ENCODE measurements at places on chromosomes 7 and 10.

DNA sequence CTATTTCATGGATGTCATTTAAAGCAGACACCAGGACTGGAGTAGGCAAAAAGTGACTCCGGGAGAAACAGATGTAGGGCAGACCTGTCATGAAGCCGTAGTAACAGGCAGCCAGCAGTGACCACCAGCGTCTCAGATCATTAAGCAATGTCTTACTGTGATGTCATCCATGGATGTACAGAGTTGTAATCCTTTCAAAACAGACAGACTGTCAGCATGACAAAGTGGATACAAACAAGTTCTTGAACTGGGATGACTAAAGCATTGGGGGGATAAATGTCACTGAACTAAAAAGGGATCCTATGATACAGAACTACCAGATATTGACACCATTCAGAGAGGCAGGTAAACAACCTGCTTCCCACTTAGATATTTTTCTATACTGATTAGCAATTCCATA, 675.5 kb downstream of the PARD3 start:
- DNase-seq = no peak

DNA sequence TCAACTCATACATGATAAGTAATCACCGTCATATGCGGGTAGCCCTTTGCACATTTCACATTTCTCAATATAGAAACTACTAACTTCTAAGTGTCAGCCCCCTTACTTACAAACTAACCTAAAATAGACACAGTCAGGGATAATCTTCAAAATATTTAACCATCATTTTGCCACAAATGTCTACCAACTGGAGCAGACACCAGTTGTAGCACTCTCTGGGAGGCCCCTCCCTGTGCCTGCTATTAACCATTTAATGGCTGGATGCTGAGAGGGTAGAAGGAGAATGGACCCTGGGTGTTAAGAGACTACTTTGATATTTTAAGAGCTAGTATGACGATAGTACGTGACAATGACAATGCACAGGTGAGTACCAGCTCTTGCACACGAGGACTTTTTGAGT, 116.4 kb downstream of the SORBS1 start:
- DNase-seq = no peak

DNA sequence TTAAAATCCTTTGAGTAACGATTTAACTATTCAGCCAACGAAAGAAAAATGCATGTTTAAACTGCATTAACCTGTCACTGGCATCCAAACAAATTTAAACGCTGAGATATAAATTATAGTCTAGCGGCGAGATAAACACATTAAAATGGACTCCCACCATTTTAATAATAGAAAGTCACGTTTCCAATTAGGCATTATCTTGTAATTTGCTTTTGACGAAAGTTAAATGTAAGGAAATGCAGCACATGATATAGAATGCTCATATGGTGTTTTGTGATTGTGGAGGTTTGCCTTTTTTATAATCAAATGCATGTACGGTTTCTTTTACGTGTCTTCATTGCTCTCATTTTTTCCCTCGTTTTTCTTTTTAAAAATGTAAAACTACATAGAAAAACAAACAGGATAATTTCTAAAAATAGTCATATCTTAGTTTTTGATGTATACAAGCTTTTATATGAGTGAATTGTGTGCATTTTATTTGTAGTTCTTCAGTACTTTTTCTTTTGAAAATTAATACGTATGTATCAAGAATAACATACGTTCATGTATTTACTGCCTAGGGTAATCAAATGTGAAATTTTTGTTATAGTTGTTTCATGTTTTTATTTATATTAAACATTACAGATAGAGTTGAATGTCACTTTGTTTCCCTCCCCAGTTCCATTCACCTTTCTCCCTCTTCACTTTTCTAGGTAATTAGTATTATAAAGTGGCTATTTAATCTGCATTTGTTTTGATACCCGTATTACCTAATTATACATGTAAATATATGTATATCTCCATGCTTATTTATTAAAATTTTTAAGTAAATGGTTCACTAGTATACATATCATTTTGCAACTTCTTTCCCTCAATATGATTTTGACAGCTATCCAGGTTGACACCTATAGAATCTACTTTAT, 1.1 kb upstream of the KLF14 start:
- no peak for DNase-seq

DNA sequence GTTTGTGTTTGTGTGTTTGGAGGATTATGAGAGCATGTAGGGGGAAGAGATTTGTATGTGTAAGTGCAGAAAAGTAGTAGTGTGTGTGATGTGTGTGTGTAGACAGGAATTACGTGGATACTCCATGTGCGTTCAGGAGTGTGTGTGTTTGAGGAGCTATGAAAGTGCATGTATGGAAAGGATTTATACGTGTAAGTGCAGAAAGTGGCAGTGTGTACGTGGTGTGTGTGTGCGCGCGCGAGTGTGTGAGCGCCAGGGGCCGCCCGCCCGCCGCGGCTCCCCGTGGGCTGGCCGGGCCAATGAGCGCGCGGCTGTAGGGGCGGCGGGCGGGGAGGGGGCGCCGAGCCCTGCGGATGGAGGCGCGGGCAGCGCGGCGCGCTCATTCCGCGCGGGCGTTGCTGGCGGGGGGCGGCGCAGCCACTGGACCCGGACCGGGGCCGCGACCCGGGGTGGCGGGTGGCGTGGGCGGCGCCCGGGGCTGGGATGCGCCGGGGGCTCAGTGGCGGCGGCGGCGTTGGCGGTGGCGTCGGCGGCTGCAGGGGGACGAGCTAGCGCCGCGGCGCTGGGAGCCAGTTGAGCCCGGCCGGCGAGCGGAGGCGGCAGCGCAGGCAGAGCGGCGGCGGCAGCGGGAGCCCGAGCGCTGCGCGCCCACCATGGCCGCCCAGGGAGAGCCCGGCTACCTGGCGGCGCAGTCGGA, at the start of gene BICC1:
Gene BICC1 (plus strand): TSS at position 382 of the 697 bp plus-strand sequence. CDS start 272 bp downstream, at position 654.
- no peak for DNase-seq

DNA sequence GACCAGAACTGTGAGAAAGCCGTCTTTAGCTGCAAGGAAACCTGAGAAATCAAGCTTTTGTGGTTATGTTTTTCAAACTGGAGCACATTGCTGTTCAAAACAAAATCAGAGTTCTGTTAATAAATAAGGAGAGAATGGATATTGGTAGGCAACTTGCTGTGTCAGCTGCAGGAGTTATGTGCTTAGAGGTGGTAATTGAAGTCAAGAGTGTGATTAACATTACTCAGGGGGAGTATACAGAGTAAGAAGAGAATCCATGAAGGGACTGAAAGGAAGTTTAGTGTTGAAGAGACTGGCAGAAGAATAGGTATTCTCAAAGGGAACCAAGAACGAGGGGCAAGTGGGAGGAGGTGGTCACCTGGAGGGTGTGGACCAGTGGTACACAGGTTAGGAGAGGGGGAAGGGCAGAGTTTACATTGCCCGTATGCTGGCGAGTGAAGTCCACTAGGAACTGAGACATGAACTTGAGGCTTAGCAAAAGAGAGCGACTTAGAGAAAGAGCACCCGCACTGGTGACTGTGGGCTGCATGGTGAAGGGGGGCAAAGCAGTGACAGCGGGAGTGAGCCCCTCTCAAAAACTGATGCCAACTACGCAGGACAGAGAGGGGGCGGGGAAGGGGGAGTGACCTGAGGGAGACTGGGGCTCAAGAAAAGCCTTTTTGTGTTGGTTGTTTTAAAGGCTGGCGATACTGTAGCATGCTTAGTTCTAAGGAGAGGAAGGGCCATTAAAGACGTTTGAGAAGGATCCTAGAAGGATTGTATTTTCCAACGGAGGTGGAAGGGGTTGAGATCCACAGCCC, 80.0 kb downstream of the SDK1 start:
- DNase-seq = no peak

DNA sequence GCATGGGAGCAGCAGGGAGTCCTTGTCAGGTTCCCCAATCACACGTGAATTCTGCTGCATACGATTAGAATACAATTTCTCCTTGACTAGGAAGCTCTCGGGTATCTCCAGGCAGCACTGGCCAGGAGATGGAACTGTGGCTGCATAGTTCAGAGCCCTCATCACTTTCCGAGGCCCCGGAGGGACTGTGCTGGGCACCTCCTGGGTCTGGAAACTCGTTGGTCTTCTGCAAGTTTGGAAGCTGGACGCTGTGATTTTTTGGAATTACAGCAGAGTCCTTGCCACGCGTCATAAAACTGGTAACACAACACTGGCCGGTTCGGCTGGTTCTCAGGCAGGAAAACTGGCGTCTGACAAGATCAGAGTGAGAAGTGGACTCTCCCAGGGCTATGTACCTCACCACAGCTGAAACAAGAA, 216.1 kb downstream of the CCDC3 start:
- no peak for DNase-seq

DNA sequence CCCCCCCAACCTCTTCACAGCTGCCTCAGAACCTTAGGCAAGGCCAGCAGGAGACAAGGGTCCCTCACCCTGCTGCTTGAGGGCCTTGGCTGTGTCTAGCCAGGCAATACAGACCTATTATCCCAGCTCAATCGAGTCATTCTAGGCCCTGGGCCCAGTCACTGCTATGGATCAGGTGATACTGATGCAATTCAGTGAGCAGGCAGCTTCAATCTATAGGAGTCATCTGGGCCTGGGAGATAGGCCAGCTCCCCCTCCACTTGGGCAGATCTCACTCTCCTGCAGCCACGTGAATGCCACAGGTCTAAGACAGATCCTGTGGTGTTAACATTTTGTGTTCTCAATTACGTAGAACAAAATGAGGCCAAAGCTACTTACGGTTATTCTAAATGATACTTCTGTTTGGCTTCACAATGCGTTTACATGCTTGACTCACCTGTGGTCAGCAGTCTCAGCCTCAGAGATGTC, 68.0 kb upstream of the LRRC4 start:
- no peak for DNase-seq

DNA sequence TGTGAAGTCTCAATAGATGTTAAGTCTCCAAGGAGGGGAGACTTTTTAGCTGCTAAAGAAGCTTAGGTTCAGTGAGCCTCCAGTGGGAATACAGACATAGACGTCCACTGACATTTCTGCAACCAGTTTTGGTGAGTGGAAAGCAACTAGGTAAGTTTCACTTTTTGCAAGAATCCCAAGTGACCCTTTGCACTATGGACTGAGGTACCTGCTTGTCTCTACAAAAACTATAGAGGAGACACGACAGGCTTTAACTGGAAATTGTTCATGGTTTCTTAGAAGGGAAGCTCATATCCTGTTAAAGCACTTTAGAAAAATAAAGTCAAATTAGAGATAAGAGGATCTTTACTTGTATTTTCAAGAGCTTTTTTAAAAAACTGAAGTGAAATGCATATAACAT, 38.6 kb downstream of the GBF1 start:
- DNase-seq = no peak

- DNase-seq = no peak
Measured at GRCh38 chr7:69764147-69764546, 165.9 kb downstream of the AUTS2 start.

- no peak for DNase-seq
Measured at GRCh38 chr10:29479981-29480954, 154.5 kb downstream of the SVIL start.

DNA sequence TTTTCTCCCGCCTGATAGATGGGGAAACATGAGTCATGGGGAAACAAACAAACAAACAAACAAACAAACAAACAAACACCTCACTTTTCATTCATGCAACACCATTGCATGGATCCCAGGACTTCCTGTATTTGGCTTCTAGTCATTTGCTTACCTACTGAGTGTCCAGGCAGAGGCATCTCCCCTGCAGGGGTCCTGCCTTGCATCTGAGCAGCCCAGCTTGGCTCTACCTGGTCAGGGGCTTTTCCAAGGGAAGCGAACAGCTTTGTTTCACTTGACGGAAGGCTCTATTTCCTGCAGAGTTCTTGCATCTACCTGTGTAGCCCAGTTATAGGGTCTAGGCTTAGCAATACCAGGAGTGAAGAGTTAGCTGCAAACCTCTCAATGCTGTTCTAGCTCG, 374.2 kb downstream of the GATA3 start:
- DNase-seq = no peak

- DNase-seq = no peak
Measured at GRCh38 chr7:96598421-96598820, 111.2 kb downstream of the SEM1 start.

DNA sequence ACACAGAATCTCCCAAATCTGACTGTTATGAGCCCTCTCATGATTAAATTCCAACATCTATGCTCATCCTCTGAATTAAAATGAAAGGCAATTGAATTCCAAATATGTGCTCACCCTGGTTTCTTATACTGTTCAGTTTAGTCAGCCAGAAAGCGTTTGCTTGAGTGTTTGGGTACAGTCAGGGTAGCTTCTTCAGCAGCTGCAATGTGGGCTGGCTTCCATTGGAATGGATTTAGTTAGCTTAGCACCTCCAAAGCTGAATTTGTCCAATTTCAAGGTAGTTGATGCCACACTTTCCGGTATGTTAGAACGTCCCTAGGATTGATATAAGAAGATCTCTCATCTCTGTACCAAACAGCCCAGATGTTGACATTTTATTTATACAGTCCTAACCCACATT, 9.3 kb downstream of the KLHL7 start:
- no peak for DNase-seq

DNA sequence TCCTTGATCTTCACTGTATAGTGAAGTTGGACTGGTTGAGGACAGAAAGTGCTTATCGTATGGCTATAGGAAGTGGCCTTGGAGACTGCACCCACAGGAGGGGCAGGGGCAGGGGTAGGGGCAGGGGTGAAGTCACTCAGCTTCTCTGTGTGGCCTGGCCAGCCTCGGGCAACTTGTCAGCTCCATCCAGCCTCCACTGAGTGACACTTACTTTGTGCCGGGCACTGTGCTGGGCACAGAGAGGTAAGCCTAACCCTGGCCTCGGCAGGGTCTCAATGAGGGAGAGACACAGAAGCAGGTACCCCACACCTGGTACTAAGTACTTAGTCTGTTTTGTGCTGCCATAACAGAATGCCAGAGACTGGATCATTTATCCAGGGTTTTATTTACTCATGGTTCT, 99.3 kb upstream of the CTBP2 start:
- no peak for DNase-seq

- DNase-seq = no peak
Measured at GRCh38 chr10:73823391-73823790, 12.0 kb upstream of the NDST2 start.

DNA sequence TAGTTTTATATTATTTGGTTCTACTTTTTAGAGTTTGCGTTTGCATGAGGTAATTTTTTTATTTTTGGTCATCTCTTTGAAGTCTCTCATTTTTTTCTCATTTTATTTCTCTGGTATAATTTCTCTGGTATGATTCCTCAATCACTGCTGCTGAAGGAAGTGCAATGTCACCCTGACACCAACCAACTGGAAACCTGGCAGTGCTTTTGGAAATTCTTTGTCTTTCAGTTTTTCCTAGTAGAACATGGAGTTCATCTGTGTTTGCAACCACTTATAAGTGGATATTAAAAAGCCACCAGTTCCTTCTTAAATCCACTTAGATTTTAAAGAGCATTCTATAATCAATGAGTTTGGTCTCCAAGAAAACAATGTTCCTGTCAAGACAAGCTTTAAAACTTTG, 291.8 kb downstream of the PRKG1 start:
- DNase-seq = no peak

All from GF-D8 (cell line).